ENCODE measurements at places on chromosomes 5 and 9.
A peak's percentile ranks its signal among the peaks of the same experiment; 100 is the strongest.

DNA sequence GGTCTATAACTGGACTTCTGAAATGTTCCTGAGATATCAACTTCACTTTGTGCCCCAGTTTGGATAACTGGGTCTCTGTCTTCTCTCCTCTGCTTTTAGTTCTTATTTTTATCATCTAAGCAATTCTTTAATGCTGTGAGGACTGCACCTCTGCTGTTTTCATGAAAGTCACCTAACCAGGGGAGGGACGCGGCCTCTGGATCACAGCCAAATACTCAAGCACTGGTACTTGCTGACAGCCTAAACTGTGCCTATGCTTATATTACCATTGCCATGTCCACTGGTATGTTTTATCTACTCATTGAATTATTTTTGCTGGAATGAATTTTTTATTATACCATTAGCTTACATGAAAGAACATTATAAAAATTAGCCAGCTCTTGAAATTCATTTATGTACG, 674.0 kb downstream of the DMRTA1 start:
- DNase-seq: no peak

DNA sequence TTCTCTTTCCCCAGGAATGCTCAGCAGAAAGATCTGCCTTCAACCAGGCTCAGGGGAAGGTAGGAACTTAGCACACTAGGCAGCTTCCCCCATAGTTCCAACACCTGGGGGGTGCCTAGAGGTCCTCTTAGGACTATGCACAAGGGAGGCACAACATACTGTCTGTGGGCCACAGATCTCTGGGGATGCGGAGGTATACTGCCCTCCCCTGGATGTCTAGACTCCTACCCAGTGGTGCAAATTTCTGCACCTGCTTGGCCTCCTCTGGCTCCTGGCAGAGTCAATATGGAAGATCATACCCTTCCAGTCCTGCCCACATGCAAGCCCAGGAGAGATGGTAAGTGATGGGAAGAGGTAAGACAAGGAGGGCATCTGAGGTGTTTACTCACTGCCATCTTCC, 247.5 kb upstream of the DAPK1 start:
- no peak for DNase-seq

GRCh38 chr9:87717456-87717855, 8.5 kb upstream of the CTSL start:
- DNase-seq: no peak

- DNase-seq: no peak
Observed at GRCh38 chr9:38727497-38728001, 7.6 kb upstream of the FAM240B start.

DNA sequence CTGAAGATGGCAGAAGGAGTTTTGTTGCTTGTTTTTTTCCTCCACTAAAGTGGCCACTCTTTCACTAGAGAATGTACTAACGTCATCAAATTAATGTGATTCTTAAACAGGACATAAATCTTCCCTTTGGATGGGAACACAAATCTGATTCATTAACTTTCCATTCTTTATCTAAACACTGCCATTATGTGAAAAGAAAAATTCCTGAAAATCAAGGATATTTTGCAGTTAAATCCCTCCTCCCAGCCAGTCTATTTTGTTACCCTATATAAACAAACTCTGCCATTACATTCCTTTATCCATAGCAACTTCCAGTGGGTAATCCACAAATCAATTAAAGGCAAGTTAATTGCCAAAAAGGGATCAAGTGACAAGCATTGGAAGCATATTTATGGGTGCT, 546.5 kb downstream of the PDE4D start:
- no peak for DNase-seq

- DNase-seq: no peak
Observed at GRCh38 chr9:93268551-93269314, 84.8 kb downstream of the WNK2 start.

DNA sequence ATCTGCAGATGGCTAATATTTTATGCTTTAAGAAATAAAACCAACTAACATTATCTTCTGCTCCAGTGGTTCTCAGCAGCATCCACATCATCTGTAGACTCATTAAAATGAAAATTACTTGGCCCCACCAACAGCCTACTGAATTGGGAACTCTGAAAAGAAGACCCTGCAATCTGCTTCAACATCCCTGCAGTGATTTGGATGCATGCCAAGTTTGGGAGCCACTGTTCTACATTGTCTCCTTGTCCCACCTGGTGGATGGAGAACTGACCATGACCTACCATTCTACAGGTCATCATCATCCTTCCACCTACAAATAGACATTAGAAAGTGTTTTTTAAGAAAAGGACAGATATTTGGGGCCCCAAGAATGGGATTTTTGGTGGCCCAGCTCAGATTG, 71.1 kb downstream of the ACER2 start:
- no peak for DNase-seq

DNA sequence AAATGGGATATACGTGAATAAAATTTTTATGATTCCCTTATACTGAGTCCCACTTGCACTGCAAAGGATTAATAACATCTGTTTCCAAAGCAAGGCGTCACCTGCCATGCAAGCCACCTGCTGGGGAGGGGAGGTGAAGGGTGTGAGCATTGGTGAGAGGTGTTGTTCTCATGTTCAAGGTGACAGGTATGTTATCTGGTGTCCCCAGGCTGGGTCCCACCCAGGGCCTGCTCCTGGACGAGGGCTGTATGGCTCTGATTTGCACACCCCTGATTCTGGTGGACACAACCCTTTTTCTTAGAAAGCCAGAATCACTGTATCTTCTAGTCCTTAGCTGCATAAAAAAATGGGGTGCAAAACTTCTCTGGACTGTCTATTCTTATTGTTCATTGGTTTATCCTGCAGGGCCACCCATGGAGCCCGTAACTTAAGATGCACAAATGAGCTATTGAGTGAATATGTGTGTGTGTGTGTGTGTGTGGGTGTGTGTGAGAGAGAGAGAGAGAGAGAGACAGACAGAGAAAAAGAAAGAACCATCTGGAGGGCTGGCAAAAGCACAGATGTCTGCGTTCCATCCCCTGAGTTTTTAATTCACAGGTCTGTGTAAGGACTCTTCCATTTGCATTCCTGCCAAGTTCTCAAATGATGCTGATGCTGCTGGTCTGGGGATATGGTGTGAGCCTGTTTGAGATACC, 53.7 kb downstream of the SYK start:
- no peak for DNase-seq

DNA sequence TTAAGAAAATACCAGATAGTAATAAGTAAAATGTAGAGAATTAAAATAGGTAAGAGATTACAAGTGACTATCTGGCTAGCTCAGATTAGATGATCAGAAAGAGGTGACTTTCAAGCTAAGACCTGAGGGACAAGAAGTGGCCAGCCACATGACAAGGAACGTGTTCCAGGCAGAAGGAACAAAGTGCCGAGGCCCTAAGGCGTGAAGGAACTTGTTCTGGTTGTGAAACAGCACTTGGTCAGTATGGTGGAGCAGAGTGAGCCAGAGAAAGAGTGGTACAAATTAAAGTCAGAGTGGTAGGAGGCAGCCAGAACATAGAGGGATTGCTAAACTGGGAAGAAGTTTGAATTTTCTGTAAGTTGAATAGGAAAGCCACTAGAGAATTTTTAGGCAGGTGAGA, 73.6 kb downstream of the ADRB2 start:
- DNase-seq: no peak

DNA sequence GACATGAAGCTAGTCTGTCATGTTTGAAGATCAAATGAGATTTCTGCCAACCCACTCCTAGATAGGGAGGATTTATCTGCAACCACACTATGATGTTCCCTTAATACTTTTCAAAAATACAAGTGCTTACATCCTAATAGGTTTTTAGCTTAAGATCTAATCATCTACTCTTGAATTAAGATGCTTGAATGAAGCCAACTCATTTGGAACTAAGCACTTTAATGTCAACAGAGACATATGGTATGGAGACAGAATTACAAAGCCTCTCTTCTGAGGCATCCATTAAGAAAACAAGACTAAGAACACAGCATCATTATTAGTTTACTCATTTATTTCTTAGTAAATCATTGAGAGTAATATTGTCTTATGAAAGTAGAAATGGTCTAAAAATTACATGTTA, 139.3 kb upstream of the NFIB start:
- no peak for DNase-seq

DNA sequence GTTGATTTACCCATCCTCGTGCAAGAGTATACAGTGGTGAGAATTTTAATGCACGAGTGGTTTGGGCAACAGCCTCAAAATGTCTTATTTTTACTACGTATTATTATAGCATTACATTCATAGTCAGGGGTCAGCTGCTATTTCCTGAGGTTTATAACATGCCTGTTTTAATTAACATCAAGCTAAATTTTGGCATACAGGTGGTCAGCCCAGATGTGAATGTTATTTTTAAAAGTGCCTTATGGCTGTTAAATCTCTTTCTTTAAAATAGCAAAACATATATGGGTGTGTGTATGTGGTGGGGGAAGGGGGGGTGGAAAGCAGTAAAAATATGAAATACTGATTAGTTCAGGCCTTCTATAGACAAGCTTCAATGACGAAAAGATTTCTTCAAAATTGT, 424.5 kb upstream of the CLINT1 start:
- DNase-seq: no peak

DNA sequence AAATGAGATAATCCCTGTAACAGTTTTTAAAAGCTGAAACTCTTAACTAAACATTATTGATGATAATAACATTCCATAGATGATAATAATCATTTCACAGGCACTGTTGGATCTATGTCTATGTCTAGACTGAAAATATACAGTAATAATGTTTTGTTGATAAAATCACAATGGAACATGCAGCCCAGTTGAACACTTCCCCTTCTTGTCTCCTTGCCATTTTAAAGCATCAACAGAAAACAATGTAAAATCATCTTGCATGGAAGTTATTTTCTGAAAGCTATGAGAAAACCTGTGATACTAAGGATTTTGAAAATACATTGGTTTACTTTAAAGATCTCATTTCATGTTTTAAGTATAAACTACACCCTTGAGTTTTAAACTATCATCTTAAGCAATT, 1.9 kb downstream of the GAPT start:
- no peak for DNase-seq

DNA sequence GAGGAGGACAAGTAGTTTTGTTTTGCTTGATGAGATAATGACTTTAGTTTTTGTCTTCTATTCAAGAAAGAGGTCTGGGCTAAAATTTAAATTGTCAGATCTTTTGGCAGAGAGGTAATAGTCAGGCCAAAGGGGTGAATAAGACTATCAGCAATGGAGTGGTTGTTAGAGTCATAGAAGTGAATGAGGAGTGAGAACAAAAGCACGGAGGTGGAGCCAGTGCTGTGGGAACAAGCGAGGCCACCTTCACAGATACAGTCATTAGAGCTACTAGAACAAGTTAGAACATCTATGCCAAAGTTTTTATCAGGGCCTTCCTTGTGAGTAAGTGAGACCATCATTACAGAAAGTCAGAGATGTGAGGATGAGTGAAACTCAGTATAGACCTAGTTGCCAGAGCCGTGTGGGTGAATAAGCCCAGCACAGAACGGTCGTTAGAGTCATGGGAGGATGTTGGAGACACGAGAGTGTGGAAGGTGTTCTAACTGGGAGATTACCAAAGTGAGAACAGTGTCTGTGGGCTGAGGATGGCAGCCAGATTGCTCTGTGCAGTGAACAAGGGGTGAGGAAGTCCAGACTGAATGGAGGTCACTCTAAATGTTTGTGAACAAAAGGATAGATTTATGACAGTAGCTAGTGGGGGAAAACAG, 135.1 kb downstream of the RPS23 start:
- DNase-seq: no peak

- DNase-seq: no peak
Observed at GRCh38 chr5:92409134-92409533, 1026.0 kb upstream of the ARRDC3 start.

GRCh38 chr9:106892632-106893031, 29.7 kb downstream of the ZNF462 start:
- no peak for DNase-seq

GRCh38 chr5:152259702-152260101, 145.4 kb downstream of the NMUR2 start:
- no peak for DNase-seq

DNA sequence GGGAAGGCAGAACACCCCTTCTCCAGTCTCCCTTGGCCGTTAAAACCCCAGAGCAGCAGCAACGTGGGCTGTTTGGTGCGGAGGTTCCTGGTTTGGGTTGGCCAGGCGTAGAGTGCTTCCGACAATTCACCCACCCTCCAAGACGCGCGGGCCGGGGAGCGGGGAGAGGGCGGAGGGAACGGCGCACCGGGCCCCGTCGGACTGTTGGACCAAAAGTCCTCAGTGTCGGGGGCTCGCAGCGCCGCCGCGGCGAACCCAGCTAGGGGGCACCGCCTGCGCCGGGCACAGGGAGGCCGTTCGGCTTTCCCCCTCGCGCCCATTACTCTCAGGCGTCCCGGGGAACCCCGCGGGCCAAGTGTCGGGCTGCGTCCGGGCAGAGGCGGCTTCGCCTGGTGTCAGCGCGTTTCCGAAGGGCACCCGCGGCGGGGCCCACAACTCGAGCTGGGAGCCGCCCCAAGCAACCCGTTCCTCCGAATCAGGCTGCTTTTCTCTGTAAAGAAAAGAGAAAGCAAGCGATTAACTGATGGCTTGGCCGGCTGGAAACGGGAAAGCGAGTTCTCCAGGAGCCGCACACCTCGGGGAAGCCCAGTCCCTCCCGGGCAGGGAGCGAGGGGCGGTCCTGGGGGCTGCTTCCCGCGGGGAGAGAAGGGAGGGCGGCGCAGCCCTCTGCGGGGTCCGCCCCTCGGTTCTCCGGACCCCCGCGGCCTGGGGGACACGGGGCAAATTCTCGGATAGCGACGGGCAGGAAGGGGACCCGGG, 145.5 kb downstream of the ERCC6L2 start:
- peak; percentile 32 for DNase-seq

DNA sequence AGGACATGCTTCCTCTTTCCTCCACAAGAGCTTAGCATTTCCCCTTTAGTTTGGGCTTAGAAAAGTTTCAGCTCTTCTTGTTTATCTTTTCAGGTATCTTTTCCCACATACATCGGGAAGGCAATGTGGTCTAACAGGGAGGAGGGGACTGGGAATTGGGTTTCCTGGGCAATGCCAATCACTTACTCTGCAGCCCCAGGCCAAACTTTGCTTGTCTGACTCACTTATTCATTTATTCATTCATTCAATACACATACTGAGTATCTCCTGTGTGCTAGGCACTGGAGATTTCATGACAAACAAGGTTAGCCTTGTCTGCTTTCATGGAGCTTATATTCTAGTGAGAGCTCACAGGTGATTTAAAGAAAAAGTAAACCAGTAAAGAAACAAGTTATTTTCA, 10.7 kb upstream of the POU4F3 start:
- DNase-seq: no peak

DNA sequence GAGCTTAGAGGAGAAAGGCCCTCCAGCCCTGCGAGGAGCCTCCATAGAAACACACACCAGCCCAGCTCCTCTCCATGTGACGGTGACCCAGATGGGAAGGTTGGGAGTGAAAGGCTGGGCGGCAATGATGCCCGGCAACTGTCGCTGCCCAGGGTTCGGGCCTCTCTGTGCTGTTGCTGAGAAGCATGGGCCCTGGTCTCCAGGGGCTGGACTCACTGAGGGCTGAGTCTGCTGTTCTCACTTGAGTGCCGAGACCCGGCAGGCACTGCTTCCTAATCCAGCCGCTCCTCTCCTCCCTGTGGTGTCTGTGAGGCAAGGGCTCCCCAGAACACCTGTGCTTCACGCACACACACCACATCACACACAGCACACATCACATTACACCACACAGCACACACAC, 493.6 kb downstream of the GADD45G start:
- no peak for DNase-seq
